NCI-H446 treated with DMSO at 0.1 percent for 48 hours (cell line): ENCODE measurements at places on chromosomes 1 and 21.

DNA sequence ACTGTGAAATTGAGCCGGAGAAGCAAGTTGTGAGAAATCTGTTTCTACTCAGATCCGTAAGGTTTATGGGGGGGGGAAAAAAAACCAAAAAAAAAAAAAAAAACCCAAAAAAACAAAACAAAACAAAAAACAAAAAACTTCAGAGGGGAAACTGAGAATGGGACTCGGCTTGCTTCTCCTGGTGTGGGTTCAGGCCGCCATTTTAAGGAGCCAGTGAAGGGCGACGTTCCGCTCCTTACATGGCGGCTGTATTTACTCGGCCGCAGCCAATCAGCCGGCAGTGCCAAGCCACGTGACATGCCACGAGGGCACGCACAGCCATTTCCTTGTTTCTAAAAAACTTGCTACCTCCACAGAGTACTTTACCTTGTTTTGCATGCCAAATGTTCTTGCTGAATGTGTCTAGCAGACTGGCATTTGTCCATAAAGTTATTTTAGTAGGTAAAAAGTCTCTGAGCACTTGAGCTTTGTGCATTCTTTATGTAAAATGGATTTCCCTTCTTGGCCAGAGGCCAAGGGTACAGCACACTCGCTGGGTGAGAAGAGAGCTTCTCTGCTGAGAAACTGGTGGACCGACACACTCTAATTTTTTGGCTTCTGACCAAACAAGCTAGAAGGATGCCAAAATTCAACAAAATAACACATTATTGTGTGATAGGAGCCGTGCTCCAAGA, 101.8 kb downstream of the NFIA start:
- peak; percentile 97 for DNase-seq

GRCh38 chr1:8540261-8540941, 222.5 kb downstream of the SLC45A1 start:
- no peak for DNase-seq

DNA sequence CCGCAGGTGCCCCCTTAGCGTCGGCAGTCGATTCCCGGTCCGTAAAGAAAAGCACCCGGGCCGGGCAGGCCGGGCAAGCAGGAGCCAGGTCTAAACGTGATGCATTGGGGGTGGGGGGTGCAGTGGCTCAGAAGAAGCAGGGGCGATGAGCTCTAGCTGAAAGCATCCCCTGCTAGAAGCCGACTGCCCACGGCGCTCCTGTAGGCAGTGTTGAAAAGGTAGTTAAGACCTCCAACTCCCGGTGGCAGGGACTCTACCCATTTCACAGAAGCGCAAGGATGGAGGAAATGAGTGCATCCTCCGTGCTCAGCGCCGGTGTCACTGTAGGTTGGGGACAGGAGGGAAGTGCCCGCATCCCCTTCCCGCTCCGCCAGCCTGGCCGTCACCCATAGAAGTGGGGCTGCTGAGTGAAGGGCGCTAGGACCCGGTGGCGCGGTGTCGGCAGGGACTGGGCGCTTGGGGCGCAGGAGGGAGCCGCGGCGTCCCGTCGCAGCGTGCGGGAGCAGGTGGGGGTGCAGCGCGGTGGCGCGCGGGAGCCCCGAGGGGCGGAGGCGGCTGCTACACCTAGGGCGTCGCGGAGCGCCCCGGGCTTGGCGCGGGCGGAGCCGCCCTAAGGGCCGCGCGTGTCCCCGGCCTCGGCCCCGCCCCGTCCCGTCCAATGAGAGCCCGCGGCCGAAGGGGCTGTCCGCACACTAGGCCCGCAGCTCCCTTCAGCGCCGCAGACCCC, at the start of gene WNT2B:
Gene WNT2B (plus strand): TSS at position 688 of the 727 bp plus-strand sequence. CDS start 298 bp downstream, outside the sequence.
- DNase-seq, result no peak

DNA sequence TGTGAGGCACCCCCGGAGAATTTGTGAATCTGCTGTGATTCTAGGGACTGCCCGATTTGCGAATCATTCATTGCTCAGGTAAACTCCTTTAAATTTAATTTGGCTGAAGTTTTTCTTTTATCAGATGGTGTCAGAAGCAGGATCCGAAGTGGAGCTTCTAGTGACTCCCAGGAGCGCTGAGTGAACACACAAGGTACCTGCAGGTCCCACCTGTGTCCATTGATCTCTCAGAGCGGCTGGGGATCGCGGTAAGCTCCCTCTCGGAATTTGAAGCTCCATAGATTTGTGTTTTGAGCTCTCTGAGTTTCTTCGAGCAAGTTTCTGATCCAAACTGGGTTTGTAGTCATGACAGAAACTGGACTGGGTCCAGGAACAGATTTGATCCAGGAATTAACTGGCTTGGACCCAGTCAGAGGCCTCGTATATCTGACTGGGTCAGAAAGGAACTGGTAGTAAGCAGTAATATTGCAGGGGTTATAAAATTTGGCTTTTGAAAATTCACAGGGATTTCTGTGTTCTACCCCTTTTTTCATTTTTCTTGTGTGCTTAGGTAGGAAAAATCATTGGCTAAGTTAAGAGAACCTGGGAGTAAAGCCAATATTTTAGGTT, 56.2 kb upstream of the EDEM3 start:
- peak; percentile 21 for DNase-seq

GRCh38 chr1:12618965-12619791, 1.2 kb upstream of the DHRS3 start:
- no peak for DNase-seq

DNA sequence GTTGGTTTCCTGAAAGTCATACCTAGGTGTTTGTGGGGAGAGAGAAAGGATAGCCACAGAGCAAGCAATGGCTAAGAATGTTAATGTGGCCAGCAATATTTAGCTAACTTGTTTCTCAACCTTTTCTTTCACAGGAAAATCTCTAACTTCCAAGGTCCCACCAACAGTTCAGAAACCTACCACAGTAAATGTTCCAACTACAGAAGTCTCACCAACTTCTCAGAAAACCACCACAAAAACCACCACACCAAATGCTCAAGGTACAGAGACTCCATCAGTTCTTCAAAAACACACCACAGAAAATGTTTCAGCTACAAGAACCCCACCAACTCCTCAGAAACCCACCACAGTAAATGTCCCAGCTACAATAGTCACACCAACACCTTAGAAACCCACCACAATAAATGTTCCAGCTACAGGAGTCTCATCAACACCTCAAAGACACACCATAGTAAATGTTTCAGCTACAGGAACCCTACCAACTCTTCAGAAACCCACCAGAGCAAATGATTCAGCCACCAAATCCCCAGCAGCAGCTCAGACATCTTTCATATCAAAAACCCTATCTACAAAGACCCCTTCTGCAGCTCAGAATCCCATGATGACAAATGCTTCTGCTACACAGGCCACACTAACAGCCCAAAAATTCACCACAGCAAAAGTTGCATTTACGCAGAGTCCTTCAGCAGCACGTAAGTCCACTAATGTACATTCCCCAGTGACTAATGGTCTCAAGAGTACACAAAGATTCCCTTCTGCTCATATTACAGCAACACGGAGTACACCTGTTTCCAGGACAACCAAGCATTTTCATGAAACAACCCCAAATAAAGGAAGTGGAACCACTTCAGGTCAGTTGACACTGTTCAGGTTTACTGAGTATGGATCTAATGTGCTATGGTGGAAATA, 15.3 kb downstream of the CD55 start:
- no peak for DNase-seq

DNA sequence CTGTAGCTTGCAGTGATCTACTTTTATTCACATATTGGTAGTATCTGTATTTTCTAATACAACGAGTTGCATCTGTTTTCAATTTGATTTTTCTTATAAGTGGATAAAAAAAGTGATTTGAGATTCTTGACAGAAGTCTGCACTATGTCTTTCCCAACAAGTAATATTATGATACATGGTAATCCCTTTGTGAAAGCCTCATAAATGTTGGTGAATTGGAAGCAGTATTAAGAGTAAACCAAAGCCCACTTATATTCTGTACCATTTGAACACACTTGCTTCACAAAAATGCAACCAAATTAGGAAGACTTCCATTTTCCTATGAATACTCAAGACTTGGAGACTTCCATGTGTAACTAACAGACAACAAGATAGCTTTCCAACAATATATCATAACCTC, 172.0 kb downstream of the HMCN1 start:
- DNase-seq, result no peak

GRCh38 chr1:31441558-31441957, 28.5 kb downstream of the SERINC2 start:
- DNase-seq, result no peak

GRCh38 chr1:4115191-4115900, 215.3 kb upstream of the C1orf174 start:
- DNase-seq, result no peak

GRCh38 chr21:30579346-30579745, 10.9 kb downstream of the KRTAP22-2 start:
- peak; percentile 13 for DNase-seq

GRCh38 chr1:243819438-243819839, 30.6 kb downstream of the AKT3 start:
- no peak for DNase-seq

DNA sequence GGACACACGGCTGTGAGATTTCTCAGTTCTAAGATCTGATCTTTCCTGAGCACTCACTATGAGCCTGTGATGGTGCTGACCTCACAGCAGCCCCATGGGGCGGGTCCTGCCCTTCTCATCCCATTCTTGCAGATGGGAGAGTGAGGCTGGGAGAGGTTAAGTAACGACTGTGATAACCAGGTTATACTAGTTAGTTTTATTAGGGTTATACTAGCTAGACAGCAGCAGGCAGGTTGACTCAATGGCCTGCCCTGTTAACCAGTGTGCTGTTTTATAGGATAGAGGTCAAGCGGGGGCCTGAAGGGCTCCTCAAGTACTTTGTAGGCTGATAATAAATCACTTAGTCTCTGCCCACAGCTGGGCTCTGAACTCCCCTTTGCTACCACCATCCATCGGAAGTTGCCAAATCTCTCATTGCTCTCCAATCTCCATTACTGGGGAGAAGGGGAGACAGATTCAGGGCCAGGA, 4.8 kb downstream of the CNTN2 start:
- DNase-seq, result no peak

DNA sequence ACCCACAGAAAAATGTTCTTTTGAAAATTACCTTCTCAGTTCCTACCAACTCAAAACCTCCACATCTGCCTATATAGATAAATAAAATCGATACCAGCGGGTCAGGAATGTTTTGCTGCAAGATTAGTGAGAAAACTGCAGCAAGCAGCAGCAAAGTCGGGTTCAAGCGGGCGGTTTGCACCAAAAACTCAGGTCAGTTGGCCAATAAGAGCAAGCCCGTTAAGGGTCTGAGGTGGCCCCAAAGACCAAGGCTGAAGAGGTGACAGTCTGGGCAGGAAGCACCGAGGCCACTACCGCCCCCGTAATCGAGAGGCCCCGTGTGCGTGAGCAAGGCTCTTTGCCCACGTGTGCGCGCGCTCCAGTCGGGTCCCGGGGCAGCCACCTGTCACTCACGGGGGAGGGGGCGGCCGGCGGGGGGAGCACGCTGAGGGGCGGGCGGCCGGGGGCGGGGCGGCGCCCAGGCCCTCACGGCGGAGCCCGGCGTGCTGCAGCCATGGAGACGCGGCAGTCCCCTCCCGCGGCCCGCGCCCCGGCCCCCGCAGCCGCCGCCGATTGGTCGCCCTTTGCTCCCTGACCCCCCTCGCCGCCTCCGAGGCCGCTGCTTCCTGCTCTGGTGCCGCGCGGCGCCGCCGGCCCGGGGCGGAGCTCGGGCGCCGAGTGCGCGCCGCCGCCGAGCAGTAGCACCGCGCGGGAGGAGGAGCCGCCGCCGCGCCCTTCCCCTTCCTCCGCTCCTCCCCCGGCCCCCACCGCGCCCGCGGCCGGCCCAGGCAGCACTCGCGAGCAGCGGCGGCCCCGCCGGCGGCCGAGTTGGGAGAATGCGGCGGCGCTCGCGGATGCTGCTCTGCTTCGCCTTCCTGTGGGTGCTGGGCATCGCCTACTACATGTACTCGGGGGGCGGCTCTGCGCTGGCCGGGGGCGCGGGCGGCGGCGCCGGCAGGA, at the start of gene GALNT2:
Gene GALNT2 (plus strand): TSS at position 773 of the 939 bp plus-strand sequence. CDS start 43 bp downstream, at position 816.
- DNase-seq, result peak; percentile 79

GRCh38 chr1:219206350-219206749, 32.7 kb downstream of the LYPLAL1 start:
- DNase-seq, result no peak

DNA sequence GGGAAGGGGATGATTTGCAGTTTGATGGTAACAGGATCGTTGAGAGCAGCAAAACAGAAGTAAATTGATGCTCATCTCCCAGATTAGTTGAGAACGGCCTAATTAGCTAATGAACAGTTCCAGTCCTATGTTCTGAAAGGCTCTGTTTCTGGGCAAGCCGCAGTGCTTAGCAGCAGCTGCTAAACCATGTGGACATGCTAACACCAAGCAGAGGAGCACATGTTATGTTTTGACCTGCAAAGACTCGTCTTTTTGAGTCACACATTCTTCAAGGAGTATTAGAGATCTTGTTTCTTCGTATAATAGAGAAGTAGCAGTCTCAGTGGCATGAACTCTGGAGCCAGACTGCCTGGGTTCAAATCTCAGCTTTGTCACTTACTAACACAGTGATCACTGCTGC, 58.1 kb downstream of the CACNA1E start:
- no peak for DNase-seq

DNA sequence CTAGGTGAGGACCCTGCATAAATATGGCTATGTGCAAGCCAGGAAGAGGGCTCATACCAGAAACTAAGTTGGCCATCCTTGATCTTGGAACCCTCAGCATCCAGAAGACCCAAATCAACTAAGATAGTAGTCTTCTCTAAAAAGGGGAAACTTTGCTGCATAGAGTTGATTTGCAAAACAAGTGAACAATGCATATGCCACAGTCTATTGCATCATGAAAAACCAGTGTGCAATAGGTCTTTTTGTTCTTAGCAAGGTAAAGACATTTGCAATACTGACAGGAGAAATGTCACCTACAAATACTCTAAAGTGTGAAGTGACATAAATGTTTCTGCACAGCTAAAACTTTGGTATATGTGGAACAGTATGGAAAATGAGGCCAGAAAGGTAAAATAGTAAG, 2.0 kb upstream of the IFI16 start:
- DNase-seq, result no peak

- DNase-seq, result peak; percentile 81
Measured at GRCh38 chr1:66552829-66553228, 18.9 kb downstream of the SGIP1 start.

GRCh38 chr1:223456747-223457146, 63.5 kb downstream of the CCDC185 start:
- no peak for DNase-seq

DNA sequence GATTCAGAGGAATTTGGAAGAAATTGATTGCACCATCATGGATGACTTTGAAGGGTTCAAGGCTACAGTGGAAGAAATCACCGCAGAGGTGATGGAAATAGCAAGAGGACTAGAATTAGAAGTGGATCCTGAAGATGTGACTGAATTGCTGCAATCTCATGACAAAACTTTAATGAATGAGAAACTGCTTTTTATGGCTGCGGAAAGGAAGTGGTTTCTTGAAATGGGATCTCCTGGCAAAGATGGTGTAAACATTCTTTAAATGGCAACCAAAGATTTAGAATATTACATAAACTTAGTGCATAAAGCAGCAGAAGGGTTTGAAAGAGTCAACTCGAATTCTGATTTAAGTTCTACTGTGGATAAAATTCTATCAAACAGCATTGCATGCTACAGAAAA, 698.6 kb downstream of the PLA2G4A start:
- no peak for DNase-seq

DNA sequence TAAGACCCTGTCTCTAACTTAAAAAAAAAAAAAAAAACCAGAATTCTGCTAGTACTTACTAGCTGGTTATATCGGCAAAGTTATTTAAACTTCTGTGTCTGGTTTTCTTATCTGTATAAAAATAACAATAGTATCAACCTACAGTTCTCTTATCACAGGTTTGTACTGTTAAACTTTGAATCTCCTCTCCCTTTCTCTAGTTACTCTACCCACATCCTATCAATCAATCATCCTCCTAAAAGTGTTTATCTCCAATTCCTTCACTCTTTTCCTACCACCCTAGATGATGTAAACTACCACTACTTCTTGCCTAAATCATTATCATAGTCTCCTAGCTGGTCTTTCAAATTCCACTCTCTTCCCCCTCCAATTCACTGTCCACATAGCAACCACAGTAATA, 27.6 kb downstream of the USP33 start:
- no peak for DNase-seq
